Stimulated activated CD8-positive, alpha-beta memory T cell treated with anti-CD3 and anti-CD28 coated beads, Interleukin-12 subunit alpha, Interleukin-12 subunit beta, amount 100 ng/mL, for 4 hours (primary cell): ENCODE measurements at places on chromosomes 16 and 17.

- DNase-seq = no peak
These were observed 19.6 kb upstream of the HOXB9 start for GRCh38 chr17:48645639-48646182.

DNA sequence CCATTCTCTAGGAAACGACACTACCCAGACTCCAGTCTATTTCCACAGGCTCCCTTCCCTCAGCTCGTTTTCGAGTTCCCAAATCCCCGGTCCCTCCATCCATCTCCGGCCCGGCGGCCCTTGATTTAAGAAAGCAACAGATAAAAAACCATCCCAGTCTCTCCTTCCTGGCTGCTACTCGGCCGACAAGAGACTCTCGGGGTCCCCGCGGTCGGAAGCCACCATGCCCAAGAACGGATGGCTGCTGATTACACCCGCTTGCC, 182 bp downstream of the RPL26 start:
- no peak for DNase-seq

DNA sequence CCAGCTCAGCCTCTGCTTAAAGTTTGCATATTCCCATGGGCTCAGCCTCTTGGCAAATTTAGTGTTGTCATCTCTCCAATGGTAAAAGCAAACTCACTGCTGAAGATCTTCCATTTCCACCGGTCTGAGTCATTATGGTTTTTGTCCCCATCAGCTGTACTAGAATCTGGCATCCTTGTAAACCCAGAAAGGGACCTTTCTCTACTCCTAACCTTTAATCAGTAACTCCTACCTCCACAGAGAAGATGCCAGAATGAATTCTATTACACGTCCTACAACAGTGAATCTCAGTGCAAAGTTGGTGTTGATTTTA, 45.8 kb downstream of the ZNF652 start:
- DNase-seq = no peak

DNA sequence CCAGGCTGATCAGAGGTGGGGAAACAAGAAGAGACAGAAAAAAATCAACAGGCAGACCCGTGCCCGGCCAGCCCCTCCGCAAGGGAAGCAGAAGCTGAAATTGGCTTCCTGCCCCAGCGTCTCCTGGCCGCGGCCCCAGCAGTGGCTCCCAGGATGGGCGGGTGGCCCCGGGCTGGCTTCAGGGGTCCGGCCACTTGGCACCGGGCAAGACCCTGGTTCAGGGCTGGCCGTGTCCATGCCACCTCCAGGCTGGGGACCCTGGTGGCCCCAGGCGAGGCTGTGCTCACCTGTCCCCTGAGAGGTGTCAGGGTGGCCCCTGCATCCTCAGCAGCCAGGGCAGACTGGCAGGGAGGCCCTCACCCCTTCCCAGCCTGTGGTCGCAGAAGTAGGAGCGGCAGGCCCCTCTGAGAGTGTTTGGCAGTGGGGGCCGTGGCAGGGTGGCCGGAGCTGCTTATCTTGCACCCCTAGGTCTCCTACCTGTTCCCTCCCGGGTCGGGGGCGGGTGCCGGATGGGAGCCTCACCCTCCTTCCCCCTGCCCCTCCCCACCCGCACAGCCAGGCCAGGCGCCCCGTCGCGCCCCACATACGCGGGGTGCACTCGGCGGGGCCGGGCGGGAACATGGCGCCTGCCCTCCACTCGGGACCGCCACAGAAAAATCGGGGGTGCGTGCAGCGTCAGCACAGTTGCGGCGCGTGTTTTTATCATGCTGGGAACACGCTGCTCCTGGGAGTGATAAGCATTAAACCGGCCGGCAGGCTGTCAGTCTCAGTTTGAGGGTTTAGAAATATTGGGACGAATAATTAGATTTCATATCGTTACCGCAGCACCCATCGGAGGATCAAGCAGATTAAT, 46.7 kb upstream of the ZC3H18 start:
- DNase-seq = no peak

- no peak for DNase-seq
These were observed 105.6 kb upstream of the CHMP6 start for GRCh38 chr17:80885947-80886582.

DNA sequence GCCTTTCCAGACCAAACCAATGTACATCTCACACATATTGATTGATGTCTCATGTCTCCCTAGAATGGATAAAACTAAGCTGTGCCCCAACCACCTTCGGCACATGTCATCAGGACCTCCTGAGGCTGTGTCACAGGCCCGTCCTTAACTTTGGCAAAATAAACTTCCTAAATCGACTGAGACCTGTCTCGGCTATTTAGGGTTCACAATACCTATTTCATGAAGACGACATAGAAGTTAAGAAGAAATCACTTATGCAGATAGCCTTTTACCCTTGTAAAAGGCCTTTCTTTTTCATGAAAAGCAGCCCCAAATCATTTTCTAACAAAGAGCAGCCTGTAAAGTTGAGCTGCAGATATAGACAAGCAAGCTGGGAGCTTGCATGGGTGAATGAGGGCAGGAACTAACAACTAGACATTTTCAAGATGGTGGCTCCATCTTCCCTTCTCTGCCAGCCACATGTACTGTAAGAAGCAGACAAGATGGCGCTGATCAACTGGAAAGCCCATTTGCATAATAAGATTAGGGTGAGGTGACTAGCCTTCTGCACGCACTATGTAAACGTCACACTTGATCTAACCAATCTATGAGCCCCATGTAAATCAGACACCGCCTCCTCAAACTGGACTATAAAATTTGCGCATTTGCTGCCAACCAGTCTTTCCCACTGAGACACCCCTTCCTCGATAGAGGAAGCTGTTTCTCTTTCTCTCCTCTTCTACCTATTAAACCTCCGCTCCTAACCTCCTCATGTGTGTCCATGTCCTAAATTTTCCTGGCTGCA, 4.7 kb upstream of the KDM8 start:
- DNase-seq = no peak

DNA sequence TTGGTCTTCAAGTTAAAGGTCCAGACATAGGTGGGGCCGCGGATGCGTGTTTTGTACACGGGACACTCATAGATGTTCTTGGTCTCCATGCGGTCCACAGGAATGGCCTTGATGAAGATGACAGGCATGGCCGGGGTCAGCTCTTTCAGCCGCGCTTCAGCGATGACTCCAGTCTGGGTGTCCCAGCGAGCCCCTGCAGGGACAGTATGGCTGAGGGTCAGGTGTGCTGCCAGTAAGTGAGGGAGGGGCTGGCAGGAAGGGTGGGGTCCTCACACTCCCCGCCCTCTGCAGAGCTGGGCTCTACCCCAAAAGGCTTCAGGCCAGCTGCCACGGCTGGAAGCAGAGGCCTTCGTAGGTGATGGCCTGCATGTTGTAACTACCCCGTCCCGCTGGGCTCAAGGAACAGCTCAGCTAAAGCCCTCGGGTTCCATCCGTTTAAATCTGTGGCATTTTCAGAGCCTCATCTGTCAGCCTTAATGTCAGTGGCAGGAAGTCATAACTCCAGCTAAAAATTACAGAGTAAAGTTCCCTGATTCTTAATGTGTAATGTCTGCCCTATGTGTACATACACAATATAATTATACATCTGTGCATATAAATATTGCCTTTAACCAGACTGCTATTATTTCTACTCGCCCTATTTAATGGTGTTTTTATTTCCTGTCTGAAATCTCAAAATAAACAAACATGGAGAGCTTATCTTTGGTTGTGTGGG, 45.7 kb downstream of the PGS1 start:
- DNase-seq = no peak

- no peak for DNase-seq
These were observed 45.8 kb upstream of the TOX3 start for GRCh38 chr16:52592778-52593177.

DNA sequence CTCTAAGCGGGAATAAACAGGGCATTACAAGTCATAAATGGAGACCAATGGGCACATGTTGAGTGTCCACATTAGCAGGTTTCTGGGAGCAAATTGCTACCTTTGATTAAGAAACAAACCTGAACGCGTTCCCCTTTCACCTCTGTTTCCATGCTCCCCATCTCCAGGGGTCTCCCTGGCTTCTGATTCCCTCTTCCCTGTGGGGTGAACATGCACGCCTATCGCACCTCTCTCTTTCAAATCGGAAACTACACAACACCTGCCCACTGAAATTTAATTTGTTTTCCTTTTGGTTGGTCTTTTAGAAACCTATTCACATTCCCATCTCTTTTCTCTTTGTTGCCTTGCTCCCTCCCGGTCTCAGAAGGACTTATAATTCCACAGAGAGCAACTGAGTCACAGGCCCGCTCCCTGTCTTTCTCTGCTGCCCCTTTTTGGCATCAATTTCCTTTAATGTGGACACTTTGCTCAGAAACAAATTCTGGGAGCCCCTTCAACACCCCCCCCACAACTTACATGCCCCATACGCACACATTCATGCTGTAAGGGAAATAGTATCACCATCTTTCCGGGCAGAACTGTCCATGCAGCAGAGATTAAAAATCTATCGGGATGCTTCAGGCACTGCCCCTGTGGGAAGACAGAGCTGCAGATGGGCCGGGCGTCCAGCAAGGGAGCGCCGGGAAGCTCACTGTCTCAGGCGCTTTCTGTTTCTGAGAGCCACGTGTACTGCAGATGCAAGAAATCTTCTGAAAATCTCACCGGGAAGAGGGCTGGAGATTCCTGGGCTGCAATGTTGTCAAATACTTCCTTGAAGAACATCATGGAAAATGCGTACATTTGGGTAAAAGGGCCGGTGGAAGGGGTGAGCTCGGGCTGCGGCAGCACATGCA, 7.2 kb upstream of the FOXF1 start:
- DNase-seq = no peak

DNA sequence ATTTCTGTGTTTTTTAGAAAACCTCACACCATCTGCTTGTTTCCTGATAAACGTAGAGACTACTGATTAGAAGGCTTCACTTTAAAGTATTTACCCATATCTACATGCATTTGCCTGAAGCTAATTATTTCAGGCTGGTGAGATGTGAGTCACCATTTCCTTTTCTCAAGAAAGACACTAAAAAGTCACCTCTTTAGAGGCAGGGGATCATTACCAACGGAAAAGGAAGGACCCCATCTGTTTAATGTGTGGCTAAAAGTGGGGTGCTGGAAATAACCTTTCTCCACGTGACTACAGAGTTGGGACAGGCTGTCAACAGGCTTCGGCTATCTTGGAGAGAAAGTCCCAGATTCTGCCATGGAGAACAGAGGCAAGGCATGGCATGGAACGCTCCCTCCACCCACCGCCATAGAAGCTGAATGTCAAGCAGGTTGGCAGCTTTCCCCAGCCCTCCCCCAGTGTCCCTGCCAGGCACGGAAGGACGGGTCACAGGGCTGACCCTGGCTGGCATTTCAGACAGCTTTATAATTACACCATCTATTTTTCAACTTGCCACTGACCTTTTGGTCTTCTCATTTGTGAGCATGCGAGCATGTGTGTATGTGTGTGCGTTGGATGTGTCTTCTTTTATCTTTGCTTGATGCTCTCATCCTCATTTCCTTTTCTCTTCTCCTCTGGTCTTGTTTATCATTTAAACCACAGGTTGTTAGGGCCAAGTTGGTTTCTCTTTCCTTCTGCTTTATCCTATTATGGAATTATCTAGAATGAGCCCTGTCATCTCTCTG, 157.0 kb downstream of the CPPED1 start:
- peak; percentile 2 for DNase-seq

GRCh38 chr17:27846042-27846655, 45.8 kb upstream of the NOS2 start:
- no peak for DNase-seq
